ENCODE measurements at places on chromosomes 3 and 15. TPM values are rescaled to one million over a fixed set of nuclear protein-coding genes. Genes with fewer than 3 reads are reported as not detected.

DNA sequence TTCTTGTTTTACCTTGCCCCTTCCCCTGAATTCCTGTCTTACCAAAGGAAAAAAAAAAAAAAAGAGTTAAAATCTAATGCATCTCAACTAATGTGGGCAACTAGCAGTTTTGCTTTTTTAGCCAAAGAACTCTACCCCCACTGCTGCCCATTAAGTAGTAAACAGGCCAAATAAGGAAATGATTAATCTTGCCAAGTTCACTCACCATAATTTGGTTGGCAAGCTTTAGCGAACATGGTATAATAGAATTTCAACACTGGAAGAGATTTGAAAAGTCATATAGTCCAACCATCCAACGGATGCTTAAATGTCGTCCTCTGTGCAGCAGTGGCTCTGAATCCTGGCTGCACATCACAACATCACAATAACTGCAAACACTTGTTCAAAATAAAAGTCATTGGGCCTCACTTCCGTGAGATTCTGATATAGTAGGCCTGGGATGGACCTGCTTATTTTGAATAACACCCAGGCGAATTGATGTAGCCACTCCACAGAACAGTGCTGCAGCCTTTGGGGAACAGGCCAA, 142.0 kb upstream of the UBE2E1 start:
- DNase-seq = no peak

DNA sequence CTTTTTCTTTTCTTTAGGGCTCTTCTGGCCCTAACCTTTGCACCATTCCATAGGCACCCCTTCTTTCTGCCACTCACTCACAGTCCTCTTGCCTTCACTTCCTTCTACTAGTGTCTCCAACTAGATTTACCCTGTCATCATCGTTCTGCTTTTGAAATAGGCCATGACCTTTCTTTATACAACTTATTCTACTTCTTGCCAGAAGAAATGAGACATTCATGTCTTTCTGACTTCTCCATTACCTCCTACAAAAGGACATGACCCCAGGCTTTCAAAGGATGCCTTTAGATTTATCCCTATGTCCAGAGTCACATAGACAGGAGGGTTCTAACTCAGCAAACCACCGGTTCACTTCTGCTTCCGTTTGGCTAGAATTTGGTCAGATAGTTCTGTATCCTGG, 336.4 kb upstream of the LRRFIP2 start:
- no peak for DNase-seq

DNA sequence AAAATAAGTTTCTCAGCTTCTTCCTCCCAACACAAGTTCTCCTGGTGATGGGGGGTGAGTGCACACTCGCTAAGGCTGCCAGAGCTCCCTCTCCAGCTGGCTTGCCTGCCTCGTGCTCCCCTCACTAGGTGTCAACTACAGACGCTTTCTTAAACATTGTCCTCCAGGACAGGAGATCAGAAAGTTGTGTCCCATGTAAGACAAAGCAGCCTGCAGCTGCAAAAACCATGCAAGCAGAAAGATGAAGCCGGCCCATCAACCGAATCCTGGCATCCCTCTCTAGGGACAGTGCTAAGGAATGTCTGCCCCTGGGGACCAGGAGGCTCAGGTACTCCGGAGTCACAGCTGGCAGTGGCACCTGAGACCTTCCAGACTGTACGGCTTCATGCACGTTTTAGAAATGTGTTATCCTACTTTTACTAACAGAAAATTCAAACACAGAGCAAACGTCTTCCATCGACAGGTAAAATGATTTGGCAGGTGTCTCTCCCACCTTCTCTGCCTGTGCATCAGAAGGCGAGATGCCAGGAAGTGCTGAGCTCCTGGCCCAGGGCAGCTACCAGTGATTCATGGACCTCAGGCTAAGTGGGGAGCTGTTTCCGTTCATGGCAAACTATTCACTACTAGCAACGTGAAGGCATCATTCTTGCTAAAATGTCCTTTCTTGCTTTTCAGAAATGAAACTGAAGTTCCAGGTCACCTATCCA, 246.1 kb downstream of the ADAMTS17 start:
- DNase-seq = no peak

DNA sequence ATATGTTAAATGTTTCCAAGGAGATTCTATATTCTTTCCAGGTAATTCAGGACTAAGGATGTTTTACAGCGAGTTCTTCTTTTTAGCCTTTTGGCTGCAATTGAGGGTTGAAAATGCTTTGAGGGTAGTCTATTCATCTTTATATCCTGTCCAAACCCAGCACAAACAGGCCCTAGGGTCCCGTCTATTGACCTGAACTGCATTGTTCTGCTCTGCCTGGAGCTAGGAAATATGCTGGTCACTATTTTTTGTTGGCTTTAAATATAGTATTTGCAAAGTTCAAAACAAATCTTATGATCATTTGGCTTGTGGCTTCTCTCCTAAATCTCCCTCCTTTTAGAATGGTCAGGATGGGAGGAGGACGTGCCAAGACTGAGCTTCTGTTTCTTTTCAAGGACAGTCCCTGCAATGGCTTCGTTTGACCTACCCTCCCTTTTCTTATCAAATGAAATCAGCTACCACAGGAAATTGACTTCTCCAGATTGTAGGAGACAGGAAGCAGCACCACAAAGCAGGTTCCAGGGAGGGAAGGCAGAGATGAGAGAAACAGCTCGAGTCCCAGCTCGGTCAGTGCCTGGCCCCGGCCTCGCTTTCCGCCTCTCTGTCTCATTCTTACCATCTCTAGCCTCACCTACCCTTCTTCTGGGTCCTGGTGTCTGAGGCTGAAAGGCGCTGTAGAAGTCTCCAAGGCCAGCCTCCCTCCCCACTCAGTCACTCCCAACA, 27.6 kb upstream of the NRROS start:
- no peak for DNase-seq

DNA sequence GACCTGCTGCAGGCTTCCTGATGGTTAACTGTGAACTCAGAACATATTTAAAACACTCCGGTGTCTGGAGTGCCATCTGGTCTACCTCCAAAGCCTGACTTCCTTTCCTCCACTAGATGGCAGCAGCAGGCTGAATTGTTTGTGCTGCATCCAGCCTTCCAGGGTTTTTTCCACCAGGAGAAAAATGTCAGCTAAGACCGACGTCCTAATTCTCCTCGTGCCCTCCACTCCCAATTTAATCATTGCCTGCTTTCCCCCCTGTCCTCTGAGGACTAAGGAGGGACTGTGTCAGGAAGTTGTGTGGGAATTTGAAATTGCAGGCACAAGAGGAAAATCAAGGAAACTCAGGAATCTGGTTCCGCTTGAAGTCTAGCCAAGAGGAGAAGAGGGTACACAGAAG, 165.2 kb upstream of the UMPS start:
- DNase-seq = peak; percentile 24

DNA sequence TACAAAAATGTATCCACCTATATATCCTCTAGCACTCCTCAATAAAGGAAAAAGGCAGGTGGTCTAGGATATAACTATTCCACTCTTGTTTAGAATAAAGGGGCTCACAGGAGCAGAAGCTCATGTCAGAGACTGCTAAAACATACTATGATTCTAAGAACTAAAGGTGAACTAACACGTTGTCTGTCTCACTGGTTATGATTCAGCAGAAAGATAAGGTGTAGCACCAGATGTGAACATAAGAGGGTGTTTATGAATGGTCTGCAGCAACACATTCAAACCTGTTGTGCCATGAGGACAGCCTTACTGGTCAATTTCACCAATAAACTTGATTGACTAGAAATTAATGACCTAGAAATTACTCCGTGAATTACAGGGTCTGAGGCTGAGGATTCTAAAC, 4.6 kb downstream of the PEX11A start:
- DNase-seq = no peak

DNA sequence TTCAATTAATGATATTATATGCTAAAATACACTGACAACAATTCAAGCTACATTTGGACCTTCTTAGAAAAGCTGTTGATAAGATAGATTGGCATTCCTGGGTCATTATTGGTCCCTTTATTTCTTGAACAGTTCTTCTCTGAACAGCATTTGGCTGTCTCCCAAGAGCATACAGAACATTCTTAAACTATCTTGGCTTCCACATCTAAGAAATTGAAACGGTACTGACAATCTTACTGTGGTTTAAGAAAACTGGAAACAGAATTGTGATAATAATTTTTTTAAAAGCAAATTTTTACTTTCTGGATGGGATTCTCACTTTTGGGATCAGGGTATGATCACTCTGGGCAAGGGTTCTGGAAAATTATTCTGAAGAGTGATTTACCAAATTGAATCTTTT, 161.7 kb upstream of the ZNF385D start:
- no peak for DNase-seq

DNA sequence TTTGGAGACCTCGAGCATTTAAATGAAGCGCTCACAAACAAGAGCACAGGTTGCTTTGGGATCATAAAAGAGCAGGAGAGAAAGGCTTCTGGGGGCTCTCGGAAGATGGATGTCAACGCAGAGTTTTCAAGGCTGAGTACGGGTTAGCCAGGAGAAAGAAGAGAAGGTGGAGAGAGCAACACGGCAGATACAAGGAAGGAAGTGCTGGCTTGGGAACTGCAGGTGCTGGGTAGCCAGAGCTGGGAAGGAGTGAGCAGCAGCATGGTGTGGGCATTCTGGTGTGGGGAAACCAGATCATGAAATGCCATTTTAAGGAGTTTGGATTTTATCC, 580 bp upstream of the RUBCN start:
- DNase-seq = no peak

- no peak for DNase-seq
These were observed 760.8 kb upstream of the SEMA6D start for GRCh38 chr15:46956456-46956855.

LOXL1 gene
- total RNA-seq = 1.5 TPM

CMSS1 gene
- total RNA-seq = 143 TPM

ACKR2 gene
- 0.92 TPM for total RNA-seq

NRG4 gene
- total RNA-seq = not detected

SPINT1 gene
- 6.7 TPM for total RNA-seq
